A673 (cell line): ENCODE measurements at places on chromosomes 11 and 22. TPM values are rescaled to one million over a fixed set of nuclear protein-coding genes. Genes with fewer than 3 reads are reported as not detected.

The MIAT gene
- total RNA-seq: 6.2 and 6.8 TPM in 2 replicates

The PDE2A gene
- 0.58 and 1.2 TPM in 2 replicates for total RNA-seq

GRCh38 chr11:65478388-65479183, 20.3 kb upstream of the MALAT1 start:
- DNase-seq: no peak

- no peak for DNase-seq
Observed at GRCh38 chr11:94844031-94844430, 75.9 kb downstream of the AMOTL1 start.

DNA sequence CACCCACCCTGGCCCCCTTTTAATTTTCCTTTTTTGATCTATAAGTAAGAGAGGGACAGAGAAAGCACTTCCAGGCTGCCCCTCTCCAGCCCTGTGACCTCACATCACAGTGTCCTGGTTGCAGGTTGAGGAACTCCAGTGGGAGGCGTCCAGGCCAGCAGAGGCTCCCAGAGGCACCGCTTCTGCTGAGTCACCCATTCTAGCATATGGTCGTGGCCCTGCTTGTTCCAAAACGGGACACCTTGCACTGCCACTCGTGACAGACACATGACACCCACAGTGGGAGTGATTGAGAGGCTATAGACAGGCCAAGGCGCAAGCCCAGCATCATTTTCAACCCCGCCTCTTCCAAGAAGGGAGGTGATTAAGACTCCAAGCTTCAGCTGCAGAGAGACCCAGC, 16.0 kb upstream of the TMPRSS4 start:
- no peak for DNase-seq

GRCh38 chr11:106828976-106829375, 189.3 kb downstream of the GUCY1A2 start:
- DNase-seq: no peak

- DNase-seq: no peak
Observed at GRCh38 chr11:72634472-72635095, 39.6 kb downstream of the PDE2A start.

DNA sequence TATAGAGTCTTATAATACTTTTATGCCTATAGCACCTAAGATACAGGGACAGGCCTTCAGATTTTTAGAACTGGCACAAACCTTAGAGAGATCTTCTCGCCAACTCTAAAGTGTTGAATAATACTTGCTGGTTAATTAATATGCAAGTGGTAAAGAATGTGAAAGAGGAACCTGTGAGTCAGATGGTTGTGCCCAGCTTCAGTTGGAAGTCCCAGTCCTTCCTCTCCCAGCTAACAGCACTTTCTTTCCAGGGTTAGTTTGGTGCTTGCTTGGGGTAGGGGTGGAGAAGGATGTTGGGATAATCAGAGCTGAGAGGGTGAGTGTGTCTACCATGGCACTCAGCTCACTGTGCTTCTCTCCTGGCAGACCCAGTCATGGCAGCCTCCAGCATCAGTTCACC, 4.9 kb upstream of the TMEM132A start:
- DNase-seq: no peak

DNA sequence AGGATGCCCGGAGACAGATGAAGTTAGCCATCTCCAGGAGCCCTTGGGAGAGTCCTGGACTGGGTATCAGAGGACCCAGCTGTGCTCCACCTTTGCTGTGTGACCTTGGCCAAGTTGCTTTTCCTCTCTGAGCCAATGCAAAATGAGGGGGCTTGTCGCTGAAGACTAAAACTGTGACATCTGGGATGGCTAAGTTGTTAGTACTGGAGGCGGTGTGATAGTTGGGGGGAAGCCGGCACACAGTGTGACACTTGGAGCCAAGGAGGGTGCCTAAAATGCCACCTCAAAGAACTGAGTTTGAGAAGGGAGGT, 481 bp downstream of the INPP5J start:
- DNase-seq: no peak

DNA sequence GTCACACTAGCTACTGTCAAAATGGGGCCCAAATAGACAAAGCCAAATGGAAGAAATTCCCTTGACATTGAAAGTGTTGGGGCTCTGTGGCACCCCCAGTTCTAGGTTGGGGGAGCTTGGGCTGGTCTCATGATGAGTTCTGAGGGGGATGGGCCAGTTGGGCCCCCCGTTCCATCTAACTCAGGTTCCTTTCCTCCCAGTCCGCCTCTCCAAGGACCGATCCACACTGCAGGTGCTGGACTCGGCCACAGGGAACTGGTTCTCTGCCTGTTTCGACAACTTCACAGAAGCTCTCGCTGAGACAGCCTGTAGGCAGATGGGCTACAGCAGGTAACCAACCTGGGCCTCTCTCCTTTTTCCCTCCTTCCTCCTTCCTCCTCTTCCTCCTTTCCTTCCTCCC, 17.7 kb upstream of the SMIM35 start:
- DNase-seq: no peak

GRCh38 chr11:30172158-30172557, 58.7 kb upstream of the FSHB start:
- DNase-seq: no peak

DNA sequence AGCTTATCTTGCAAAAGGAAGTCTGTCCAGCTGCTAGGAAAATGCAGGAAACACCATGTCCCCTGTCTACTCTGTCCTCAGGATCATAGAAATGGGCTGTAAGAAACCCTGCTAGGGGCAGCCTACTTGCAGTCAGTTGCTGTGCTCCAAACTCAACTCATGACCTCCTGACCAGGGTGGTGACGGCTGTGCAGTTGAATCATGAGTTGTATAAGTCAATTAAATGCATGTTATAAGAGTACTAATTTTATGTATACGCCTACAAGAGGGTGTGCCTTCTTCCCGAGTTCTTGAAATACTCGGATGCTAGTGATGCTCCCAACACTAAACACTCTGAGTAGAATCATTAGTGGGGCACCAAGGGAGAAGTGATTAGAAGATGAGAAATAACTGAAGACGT, 776.4 kb downstream of the OPCML start:
- DNase-seq: no peak
